Activated T-helper 9 cell treated with anti-CD3 and anti-CD28 coated beads, Interleukin-2, amount 50 U/mL, for 16 hours (primary cell): ENCODE measurements at places on chromosomes 1 and 21.

DNA sequence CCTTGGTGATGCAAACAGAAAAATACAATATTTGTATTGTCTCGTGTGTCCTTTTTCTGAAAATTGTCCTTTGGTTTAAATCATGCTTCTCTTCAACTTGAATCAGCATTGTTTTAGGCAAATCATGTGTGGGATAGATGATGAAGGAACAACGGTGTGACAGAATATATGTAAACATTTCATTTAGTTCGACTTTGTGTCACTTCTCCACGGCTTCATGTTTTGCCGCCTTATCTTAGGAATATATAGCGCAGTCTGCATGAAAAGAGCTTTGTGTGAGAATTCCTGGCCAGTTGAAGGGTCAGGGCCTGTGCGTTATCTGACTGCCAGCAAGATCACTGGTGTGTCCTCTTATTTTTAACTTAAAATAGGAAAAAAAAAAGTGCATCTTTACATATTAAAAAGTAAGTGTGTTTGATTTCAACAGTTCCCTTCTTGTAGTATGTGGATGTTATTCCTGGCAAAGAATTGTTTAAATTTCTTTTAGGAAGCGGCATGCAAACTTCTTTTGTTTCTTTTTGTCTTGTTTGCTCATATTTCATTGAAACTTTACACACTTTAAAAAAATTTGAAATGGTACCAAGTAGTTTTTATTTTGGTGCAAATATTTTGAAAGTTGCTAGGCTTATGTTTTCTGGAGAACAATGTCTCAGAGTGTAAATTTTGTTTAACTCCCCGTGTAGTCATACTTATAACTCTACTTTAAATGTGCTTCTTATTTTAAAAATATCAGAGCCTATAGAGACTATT, 465.2 kb downstream of the USP25 start:
- DNase-seq = no peak

DNA sequence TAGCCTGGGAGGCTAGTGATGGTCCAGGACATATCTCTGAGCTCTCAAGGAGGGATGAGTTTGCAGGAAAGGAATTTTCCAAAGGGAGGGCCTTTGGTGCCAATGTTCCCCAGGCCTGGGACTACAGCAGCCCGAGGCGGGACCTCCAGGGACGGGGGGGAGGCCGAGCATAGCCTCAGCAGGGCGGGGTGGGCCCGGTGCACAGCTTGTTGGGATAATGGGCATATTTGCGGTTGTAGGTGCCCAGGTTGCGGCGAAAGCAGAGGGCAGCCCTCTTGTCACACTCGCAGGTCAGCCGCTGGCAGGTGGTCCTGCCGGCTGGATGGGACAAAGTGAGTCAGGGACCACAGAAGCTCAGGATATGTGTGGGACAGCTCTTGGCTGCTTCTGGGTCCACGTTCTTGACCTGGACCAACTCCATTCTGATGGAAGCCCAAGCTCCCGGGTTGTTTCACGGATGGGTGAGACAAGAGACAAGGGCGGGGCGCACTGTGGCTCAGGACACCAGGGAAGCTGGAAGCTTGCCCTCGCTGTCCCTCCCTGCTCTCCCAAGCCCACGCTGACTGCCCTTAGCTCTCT, 3.2 kb downstream of the PLA2G2E start:
- DNase-seq = no peak

DNA sequence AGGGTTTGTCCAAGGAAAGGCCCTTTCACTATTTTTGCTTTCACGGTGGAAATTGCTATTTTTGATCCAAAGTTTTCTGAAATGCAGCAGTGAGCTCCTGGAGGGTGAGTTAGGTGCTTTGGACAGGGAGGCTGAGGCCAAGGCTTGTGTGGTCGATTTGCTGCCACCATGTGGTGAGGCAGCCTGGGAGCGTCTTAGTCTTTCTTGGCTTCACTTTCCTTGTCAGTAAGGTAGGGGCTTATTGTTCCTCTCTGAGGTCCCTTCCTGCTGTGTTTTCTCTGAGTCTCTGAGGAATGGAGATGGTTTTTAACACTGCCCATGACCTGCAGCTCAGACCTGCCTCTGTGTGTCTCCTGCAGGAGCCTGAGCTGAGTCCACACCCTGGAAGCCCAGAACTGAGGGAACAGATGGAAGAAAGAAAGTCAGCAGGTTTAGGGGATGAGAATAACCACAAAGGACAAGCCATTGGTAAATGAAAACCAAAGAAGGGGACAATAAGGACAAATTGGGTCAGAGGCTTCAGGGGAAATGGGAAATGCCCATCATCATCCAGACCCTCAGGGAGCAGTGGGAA, 20.1 kb upstream of the S100A10 start:
- DNase-seq = no peak

DNA sequence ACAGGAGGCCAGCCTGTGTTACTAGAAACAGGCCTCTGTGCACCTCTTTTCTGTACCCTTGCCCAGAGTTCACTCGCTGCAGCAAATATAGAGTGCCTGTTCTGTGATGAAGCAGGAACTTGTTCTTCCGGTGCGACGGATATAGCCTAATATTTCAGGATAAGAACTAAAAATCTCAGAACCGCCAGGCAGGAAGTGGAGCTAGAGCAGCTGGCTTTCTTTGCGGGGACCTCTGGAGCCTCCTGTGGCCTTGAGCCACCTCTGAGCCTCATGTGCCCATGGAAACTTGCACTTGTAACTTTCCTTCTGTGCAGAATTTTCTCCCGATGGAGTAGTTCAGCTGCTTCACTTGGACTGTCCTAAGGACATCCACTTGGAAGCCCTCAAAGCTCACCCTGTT, 44.5 kb upstream of the VAMP3 start:
- DNase-seq = no peak

- no peak for DNase-seq
These were observed 2.5 kb downstream of the CGN start for GRCh38 chr1:151513626-151514121.
